NCI-H524 (cell line): ENCODE measurements at places on chromosomes 2 and 18.

DNA sequence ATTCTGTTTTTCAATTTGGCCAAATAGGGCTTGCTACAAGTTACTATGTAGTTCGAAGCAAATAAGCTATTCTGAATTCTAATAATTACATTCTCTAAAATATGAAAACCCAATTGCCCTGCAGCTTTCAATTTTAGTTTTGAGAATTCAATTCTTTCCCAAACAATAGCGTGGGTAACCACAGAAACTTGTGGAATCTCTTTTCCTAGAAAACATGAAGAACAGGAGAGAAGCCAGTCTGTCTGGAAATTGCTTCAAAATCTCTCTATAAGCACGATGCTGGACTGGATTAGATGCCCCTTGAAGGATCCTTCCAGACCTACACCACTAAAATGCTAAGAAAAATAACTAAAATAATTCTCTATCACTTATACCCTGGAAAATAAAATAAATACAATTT lies 115.0 kb downstream of the THADA start:
- DNase-seq = no peak

DNA sequence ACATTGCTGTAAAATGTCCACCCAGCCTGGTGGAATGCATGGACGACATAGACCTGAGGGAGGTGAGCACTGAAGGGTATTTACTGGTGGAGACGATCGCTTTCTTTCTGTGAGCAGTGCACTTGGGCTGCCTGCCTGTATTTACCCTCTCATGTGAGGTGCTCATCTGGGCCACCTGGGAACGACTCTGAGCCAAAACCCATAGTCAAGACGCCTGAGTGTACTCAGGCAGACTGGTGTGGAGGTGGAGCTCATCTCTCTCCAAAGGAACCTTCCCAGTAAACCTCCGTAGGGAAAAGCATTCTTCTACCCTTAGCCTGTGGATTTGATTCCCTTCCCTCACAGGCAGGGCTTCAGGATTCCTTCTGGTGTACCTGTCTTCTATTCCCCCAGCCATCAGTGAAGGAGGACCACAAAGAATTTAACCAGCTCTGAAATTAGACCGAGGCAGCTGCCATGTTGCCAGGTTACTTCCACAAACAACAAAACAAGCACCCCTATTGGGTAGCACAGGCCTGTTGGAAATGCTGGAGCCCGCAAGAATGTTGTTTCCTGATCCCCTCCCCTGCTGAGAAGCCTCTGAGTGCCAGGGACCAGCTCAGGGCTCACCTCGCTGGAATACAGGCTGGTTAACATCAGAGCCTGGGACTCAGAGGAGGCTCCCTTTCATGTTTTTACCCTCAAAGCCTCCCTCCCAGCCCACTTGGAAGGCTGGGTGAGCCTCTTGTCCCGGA lies 47.5 kb upstream of the TXNDC2 start:
- DNase-seq = no peak

GRCh38 chr18:3044931-3045698 lies 32.2 kb upstream of the LPIN2 start:
- DNase-seq = peak; percentile 89

DNA sequence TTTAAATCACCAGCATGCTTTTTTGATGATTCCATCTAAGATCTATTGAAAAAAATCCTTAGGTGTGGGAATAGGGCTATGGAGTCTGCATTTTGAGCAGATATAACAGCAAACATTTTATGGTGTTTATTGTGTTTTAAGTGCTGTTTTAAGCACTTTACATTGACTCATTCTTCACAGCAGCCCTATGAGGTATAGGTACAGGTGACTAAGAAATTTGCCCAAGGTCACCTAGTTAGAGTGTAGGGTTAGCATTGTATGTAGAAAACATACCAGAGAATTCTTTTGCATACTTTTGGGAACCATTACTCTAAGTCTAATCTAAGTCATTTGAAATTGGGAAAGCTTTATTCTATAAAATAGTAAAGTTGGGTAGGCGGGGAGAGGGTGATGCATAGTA lies 31.3 kb downstream of the PPM1B start:
- no peak for DNase-seq

GRCh38 chr2:196247114-196247975 lies 76.0 kb upstream of the STK17B start:
- DNase-seq = no peak

GRCh38 chr2:128115921-128116623 lies 25.1 kb downstream of the UGGT1 start:
- no peak for DNase-seq

DNA sequence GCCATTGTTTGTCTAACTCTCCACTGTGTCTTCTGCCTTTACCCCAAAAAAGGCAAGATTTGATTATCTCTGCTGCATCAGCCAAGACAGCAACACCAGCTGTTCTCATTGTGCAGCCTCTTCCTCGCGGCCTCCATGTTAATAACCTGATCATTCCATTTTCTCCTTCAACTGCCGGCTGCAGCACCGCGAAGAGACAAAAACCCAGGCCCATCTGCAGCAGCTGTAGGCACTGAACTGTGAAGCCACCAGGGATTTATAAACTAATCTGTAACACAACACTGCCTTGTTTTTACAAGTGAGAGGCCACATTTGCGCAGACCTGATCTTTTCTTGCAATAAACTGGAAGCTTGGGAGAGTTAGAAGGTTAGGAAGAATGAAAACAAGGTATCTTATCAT lies 147.8 kb downstream of the SATB2 start:
- DNase-seq = peak; percentile 90

DNA sequence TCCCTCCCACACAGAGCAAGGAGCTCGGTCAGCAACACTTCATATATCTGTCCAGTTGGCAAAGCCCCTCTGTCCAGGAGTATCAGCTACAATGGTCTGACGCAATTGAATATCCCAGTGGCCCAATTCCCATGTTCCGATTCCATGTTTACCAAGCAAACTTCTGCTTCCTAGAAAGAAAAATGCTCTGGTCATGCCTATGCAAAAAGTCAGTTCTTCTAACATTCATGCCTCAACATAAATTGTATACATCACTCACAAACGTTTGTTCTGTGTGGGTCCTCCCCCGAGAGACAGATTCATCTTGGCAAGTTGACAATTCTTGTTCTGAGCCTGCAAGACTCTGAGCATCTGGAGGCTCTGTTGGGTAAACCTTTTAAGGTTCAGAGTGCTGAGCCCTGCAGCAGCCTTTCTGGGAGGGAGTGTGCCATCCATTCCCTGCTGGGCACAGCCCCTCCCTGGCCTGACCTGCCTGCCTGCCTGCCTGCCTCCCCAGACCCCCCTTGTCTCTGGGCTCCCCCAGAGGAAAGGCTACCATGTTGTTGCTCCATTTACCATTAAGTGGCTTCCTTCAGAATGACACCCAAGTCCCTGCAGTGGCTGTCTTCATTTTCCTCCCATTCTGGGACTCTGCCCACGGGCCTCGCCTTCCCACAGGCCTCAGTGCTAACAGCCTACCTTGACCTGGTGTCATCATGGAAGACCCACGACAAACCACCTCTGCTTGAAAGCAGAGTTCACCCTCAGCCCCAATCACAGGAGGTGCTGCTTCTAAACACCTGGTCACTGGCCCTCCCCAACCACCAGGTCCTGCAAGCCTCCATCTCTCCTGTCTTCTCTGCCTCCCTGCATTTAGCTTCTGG lies 37.6 kb upstream of the TAF1B start:
- DNase-seq = peak; percentile 56

DNA sequence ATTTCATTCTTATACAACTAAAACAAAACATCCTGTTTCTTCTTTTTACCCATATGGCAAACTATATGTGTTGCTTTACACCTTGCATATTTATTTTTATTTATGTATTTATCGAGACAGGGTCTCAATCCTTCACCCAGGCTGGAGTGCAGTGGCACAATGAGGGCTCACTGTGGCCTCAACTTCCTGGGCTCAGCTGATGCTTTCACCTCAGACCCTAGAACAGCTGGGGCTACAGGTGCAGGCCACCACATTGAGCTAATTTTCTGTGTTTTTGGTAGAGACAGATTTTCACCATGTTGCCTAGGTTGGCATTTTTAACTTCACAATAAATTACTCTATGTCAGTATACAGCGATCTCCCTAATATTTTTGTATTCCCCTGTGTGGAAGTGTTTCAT lies 522.0 kb downstream of the MBD2 start:
- DNase-seq = no peak

DNA sequence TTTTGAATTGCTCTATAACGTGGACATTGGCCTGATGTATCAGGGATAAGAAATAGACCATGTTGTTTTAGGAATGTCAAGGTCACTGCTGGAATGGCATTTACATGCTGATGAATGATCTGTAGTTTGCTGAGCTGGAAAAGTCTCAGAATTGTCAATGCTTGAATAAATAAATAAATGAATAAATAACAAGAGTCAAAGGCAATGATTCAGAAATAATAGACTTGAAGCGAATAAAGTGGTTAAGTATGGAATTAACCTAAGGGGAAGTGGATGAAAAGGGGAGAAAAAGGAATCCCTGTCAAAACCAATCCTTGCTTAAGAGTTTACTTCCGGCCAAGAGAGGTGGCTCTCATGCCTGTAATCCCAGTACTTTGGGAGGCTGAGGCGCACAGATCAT lies 1620.0 kb downstream of the SUCLG1 start:
- no peak for DNase-seq

- no peak for DNase-seq
These were observed 36.3 kb downstream of the YWHAQ start for GRCh38 chr2:9594366-9595054.

- peak; percentile 8 for DNase-seq
These were observed 666.9 kb downstream of the NYAP2 start for GRCh38 chr2:226066391-226066790.

- DNase-seq = no peak
These were observed 346 bp upstream of the VRK2 start for GRCh38 chr2:58046335-58046584.

GRCh38 chr2:9806656-9807055 lies 36.6 kb upstream of the TAF1B start:
- no peak for DNase-seq

- DNase-seq = no peak
These were observed 74.3 kb upstream of the MMADHC start for GRCh38 chr2:149661844-149662243.

GRCh38 chr2:112480530-112481049 lies 1.4 kb upstream of the TTL start:
- DNase-seq = no peak

GRCh38 chr2:203662487-203662886 lies 44.0 kb upstream of the CD28 start:
- no peak for DNase-seq

GRCh38 chr18:75915941-75916623 lies 488.6 kb upstream of the SMIM21 start:
- peak; percentile 79 for DNase-seq

- no peak for DNase-seq
These were observed 129.5 kb downstream of the EVA1A start for GRCh38 chr2:75431276-75431675.

DNA sequence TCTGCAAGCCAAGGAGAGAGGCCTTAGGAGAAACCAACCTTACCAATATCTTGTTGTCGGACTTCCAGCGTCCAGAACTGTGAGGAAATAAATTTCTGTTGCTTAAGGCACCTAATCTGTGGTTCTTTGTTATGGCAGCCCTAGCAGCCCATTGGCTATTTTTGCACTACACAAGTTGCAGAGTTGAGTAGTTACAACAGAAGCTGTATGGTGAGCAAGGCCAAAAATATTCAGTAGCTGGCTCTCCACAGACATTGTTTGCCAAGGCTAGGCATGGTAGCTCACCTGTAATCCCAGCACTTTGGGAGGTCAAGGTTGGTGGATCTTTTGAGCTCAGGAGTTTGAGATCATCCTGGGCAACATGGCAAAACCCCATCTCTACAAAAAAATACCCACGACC lies 27.1 kb upstream of the SCYGR1 start:
- DNase-seq = no peak

DNA sequence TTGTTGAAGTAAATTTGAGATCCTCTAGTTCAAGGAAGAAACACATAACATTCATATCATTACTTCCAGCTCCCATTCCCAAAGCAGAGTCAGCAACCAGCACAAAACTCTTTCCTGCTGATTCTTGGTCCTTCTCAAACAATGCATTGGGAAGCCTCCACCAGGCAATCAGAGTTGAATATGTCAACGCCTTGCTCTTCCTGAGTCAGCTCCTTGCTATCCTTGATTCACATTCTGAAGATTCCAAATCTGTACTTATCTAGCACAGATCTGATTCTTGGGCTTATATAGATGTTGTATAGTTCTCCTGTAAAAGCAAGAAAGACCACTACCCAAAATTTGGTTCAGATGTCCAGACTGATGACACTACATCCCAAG lies 29.6 kb downstream of the CFAP210 start:
- DNase-seq = no peak

- DNase-seq = no peak
These were observed 2037.8 kb upstream of the LRRTM1 start for GRCh38 chr2:82342356-82342755.

DNA sequence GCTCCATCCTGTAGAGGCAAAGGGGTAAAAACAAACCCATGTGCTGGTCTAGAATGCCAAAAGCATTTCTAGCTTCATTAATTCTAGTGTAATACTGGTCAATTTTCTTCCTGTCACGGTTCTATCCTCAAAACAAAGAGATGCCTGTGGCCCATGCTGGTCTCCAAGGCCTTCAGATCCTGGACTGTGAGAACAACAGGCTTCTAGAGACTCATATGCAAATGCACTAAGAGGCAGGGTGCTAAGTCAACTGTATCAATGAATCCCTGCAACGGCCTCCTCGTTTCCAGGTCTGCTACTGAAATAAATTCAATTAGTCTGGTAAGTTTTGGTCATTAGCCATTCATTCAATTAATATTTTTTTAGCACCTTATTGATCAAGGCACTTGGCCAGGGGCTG lies 4.0 kb downstream of the IFT172 start:
- no peak for DNase-seq

DNA sequence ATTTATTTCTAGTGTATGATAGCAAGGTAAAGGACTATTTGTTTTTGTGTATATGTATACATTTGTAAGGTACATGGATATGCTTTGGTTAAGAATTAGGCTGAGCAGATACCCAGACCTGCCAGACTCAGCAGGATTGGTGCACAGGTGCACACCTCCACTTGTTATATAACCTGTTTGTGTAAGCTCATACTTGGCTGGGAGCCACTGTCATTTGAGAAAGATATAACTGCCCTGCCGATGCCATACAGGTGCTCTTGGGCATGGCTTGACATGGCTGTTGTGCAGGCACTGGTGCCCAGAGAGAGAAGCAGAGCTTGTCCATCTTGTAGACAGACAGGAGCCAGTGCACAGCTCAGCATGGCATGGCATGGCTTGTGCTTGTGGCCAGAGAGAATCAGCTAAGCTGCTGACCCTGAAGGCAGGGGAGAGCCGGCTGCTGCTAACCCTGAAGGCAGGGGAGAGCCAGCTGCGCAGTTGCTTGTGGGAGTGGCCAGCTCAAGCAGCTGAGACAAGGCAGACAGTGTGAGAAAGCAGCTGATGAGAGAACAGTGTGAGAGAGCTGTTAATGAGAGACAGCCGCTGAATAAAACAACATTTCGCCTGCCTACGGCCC lies 136.5 kb downstream of the RNF144A start:
- DNase-seq = peak; percentile 69

DNA sequence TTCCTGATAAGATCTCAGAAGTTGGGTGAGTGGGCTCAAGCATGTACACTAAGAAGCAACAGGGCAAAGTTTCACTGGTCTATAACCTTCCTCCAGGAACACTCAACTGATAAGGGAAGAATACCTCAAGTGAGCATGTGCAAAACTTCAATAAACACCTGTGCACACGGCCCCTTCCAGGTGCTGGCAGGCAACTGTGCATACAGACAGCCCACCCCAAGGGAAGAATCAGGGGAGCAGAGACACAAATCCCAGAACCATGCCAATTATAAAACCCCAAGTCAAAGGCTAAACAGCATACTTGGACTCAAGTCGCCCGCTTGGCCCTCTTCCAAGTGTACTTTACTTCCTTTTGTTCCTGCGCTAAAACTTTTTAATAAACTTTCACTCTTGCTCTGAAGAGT lies 85.9 kb upstream of the RTN4 start:
- no peak for DNase-seq

GRCh38 chr18:14974088-14974487 lies 226.1 kb downstream of the ANKRD30B start:
- DNase-seq = no peak
